Activated T-cell treated with anti-CD3 and anti-CD28 coated beads, Interleukin-2, amount 50 U/mL, for 72 hours (primary cell): ENCODE measurements at places on chromosomes 4 and X. TPM values are rescaled to one million over a fixed set of nuclear protein-coding genes. Genes with fewer than 3 reads are reported as not detected.

DNA sequence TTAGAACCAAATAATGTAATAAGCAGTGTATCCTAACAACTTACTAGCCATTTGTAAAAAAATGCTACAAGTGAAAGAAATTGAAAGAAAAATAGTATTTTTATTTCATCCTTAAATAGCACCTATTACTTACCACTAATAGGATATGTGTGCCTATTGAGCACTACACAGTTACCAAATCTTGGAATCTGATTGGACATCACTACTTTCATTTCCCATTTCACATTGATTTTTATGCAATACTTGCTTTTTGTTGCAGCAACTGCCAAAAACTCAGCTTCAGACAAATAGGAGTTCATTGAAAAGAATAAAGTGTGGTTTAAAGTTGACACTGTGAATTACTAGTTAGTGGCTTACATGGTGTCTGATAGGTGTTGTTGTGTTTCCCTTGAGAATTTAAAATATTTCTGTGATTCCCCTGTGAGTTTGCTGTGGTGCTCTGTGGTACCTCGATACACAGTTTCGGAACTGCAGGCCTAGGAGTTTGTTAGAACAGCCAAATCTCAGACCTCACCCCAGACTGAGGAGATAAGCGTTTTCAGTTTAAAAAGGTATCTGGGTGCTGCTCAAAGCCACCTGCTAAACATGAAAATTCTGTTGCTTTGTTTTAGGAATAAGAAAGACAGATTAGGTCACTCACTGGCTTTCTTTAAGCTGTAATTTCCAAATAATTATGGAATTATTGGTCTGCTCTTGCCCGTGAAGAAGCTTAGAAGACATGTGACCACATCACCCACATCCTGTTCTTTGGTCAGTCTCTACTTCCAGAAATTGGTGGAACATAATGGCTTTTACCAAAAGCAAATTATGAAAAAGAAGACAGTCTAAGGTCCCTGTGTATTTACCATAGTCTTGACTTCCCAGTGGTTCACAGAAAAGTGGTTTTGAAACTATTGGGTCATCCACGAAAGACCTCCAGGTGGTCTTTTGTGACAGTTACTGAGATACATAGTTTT, 97.8 kb downstream of the SYTL5 start:
- DNase-seq, result no peak

DNA sequence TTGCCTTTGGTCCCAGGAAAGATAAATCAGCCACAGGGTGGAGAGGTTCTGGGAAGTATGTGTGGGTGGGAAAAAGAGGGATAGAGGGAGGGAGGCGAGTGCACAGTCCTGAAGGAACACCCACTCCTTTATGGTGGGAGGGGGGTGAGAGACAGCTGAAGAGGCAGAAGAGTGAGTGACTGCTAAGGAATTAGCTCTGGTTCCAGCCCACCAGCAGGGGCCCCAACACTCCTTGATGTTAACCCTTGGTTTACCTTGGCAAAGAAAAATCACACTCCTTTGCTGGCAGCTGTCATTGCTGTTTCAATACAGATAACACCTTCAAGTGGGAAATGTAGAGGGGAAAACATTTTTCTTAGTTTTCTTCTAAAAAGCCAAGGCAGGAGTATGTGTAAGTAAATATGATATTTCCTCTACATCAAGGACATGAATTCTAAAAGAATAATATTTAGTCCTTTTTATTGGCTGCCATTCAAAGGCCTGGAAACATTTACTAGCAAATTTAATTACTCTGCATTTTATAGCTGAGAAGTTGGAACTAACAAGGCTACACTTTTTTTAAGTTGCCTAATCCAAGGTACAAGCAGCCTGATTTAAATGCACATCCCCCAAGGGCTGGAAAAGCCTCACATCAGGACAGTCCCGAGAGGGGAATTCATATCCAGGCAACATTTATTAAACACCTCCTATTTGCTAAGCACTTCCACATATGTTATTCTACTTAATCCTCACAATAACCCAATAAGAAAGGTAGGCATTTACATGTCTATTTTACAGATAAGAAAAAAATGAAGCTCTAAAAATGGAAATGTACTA, 81.7 kb downstream of the HS6ST2 start:
- DNase-seq, result no peak

DNA sequence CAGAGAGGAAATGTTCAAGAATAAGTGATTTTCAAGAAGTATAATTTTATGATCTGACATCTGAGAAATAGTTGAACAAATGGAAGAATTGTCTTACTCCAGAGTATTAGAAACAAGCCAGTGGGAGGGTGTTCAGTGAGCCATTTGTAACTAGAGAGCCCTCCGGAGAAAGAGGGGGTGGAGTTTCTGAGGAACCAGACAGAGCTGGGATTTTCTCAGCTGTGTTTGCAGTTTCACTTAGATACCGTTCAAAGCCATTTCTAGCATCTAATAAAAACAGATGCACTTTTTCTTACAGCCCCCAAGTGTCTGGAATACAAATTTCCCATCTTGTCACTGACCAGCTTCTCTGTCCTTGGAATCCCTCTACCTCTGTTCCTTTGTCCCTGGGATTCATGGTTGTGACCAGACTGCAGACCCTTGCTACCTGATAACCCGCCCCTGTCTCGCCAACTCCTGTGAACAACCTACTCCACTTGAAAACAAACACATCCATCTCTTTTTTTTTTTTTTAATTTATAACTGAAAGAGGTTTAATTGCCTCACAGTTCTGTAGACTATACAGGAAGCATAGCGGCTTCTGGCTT, 132.8 kb upstream of the KLF3 start:
- no peak for DNase-seq

GRCh38 chrX:135383249-135383648, 38.5 kb upstream of the SMIM10L2A start:
- no peak for DNase-seq

DNA sequence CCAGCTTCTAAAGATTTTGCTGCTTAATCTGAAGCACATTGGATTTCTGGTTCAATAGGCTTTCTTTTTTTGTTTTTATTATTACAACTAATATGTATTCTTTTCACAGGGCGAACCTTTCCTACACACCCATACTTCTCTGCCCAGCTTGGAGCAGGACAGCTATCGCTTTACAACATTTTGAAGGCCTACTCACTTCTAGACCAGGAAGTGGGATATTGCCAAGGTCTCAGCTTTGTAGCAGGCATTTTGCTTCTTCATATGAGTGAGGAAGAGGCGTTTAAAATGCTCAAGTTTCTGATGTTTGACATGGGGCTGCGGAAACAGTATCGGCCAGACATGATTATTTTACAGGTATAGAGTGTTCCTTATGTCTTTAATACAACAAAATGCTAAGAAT, 155.4 kb downstream of the PTTG2 start:
- no peak for DNase-seq

DNA sequence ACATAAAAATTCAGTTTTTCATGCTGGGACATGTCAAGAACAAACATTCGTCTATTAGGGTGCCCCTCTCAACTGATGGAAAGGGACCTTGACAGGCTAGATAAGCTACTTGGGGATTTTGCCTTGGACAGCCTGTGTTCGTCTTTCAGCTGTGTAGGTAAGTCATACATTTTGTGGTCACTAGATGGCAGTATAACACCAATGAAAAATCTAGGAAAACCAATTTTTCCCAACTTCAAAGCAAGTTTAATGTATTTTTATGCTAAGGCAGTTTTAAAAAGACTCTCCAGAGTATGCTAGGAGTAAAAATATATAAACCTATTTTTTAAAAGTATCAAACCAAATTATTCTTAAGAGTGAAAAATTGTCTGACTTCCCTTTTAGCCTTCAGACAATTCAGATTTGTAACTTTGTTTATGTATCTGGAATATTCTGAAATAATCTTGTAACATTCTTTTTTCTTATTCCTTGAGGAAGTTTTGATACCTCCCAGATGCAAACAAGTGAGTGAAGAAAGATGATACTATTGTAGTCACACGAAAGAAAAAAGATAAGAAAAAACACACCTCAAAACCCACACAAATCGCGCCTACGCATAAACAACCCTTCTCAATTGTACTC, 158.3 kb downstream of the CPE start:
- DNase-seq, result no peak

- DNase-seq, result no peak
Measured at GRCh38 chrX:17373337-17373736, 1.7 kb upstream of the NHS start.

DNA sequence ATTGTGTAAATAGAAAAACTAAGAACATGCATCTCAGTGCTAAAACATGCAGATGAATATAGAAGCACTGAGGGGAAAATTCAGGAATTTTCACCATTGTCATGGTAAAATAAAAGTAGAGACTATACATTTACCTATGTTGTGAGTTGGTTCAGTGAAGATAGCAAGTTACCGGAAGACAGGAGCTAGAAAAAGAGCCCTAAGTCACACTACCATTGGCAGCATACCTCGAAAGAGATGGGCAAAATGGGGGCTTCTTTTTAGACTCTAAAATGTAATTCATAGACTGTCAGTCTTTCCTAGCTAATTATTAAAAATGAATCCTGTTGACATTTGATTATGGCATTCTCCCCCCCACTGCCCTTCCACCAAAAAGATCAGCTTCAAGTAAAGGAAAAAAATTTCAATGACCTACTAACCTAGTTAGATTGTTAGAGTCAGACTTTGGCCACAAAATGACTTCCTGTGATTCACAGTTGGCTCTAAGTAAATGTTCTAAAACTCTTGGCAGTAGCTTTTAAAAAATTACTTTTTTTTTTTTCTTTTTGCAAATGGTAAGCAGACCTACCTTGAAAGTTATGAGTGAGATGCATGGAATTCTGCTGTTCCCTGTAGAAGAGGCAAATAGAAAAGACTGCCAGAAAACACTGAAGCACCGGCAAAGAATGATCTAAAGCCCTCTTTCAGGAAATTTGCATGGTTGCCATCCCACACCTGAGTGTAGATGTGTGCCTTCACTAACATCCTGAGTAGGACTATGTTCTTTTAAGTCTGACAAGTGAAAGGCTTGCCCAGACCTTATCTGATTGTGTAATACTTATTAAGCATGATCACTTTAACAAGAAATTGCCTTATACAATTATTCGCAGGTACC, 26.4 kb upstream of the ARSJ start:
- no peak for DNase-seq

GRCh38 chr4:113094331-113094730, 44.9 kb downstream of the ANK2 start:
- DNase-seq, result no peak

DNA sequence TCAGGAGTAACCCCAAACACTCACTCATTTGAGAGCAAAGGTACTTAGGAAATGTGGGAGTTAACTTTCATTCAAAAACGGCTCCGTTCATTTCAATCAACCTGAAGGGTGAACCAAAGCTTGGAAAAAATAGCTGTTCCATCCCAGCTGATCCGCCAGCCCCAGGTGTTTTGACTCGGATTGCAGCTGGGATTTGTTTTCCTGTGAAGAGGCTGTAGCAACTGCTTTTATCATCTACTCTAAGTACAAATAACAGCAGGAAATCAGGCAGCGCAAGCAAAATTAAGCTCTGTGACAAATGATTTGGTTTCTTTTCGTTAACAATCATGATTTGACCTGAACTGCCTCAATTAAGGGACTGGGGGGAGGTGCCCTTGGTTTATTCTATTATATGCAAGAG, 154.7 kb downstream of the BEND2 start:
- DNase-seq, result no peak

- no peak for DNase-seq
Measured at GRCh38 chrX:119343856-119344255, 55.3 kb upstream of the SLC25A43 start.

DNA sequence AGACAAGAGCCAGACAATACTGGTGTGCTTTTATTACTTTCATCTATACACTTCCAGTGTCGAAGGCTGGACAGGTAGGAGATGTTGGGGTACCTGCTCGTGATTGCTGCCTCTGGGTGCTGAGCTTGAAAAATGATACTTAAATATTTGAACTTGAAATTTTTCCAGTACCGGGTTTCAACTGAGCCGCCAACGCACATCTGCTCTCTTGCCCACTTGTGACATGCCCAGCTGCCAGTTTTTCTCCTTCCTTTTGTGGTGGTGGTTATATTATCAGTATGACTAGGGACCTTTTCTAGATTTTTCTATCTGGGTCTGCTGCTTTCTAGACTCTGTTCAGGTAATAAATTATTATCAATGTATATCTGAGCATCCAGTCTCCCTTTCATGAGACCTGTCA, 3.4 kb downstream of the OGT start:
- DNase-seq, result peak; percentile 55

GRCh38 chr4:147799986-147800555, 68.2 kb downstream of the ARHGAP10 start:
- peak; percentile 85 for DNase-seq

GRCh38 chr4:137394018-137394417, 138.3 kb downstream of the PCDH18 start:
- DNase-seq, result no peak

DNA sequence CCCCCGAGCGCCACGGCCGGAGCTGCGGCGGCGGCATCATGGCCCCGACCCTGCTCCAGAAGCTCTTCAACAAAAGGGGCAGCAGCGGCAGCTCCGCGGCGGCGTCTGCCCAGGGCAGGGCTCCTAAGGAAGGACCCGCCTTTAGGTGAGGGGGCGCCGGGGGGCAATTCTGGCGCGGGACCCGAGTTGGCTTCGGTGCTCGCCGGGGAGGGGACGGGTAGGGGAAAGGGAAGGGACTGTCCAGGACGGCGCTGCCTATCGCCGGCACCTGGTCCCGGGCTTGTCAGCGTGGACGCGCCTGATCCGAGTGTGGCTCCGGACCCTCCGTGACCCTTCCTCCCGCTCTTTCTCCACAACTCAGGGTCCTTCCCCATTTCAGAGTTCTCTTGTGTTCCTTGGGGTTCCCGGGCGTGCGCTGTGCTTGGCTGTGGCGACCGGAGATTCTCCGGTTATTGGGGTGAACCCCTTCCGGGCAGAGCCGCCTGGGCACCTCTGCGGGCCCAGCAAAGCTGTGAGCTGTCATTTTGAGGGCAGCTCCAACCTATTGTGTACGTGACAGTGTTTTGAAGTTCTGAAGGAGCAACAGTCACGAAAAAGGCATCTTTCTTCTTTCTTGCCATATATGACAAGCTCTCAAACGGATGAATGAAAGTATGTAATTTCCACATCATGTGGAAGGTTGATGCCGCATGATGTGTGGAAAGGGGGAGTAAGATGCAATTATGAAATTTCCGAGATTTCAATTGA, 522 bp downstream of the FNIP2 start:
- peak; percentile 57 for DNase-seq

DNA sequence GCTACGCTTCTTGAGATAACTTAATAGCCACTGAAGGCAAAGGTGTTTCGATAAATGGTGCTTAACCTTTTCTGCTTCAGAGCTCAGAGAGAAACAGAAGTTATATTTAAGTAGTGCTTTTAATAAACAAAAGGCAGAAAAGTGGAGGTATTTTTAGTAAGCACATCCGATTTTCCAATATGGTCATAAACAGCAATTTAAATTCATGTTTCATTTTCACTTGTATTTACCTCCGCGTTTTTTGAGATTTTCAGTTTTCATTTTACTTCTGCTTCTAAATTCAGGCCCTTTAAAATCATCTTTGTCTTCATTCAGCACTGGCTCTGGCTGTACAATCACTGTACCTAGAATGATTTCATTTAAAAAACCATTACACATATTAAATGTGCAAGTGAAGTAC, 92.4 kb downstream of the ATRX start:
- no peak for DNase-seq

- DNase-seq, result no peak
Measured at GRCh38 chr4:121228848-121229247, 64.7 kb upstream of the TNIP3 start.

Gene P2RY8
- 40.1 TPM for total RNA-seq

Gene PFKFB1
- total RNA-seq, result 1.6 TPM

Gene NXF2B
- not detected for total RNA-seq

Gene CCDC110
- total RNA-seq, result 1.2 TPM

Gene CTAG1B
- total RNA-seq, result not detected

Gene FAM47A
- total RNA-seq, result not detected

Gene PAGE3
- not detected for total RNA-seq
